Urinary bladder (tissue), 4 donors: ENCODE measurements at places on chromosomes 1 and 21. TPM values are rescaled to one million over a fixed set of nuclear protein-coding genes. Genes with fewer than 3 reads are reported as not detected.

Gene BGLAP
- total RNA-seq, result 0.42 TPM

Gene CELA3B
- not detected for total RNA-seq

DNA sequence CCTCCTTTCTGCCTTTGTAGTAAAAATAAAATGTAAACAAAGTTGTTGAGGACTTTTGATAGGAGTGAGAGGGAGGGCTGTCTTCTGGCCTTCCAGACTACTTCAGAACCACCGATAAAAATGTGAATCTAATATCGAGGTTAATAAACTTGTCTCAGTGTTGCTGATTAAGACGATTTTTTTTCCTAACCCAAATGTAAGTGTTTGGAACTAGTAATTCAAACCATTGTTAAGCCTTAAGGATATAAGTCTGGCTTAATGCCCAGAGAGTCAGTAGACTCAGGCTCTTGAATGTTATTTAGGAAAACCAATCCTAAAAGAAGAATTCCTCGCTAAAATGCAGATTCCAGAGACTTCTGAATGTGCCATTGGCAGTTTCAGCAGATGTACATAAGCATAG, 356.9 kb downstream of the SIPA1L2 start:
- DNase-seq, result no peak

DNA sequence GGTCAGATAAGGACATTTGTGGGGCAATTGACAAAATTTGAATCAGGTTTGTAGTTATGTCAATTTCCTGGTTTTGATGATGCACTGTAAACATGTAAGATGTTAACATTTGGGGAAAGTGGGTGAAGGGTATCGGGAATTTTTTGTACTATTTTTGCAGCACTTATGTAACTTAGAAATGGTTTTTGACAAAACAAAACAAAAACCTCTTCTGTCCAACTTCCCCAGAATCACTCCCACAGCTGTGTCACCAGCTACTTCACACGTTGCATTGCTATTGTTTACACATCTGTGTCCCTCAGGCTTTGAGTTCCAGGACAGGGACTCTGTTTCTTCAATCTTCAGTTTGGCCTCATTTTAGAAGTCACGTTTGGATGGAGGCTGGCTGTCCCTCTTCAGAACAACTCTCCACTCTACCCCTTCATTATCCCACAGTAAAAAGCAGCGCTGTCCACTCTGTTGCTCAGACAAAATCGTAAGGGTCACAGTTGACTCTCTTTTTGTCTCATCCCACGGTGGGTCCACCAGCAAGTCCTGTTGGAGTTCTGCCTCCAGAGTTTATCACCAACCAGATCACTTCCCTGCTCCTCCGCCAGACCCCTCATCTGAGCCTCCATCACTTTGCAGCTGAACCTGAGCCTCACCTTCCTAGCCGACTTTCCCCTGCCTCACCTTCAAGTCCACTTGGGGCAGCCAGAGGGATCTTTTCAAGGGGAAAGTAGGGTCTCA, 63.2 kb downstream of the NENF start:
- DNase-seq, result no peak

- no peak for DNase-seq
Measured at GRCh38 chr21:30227128-30227527, 11.2 kb upstream of the CLDN8 start.

- DNase-seq, result no peak
Measured at GRCh38 chr1:149993181-149993580, 17.3 kb downstream of the OTUD7B start.

DNA sequence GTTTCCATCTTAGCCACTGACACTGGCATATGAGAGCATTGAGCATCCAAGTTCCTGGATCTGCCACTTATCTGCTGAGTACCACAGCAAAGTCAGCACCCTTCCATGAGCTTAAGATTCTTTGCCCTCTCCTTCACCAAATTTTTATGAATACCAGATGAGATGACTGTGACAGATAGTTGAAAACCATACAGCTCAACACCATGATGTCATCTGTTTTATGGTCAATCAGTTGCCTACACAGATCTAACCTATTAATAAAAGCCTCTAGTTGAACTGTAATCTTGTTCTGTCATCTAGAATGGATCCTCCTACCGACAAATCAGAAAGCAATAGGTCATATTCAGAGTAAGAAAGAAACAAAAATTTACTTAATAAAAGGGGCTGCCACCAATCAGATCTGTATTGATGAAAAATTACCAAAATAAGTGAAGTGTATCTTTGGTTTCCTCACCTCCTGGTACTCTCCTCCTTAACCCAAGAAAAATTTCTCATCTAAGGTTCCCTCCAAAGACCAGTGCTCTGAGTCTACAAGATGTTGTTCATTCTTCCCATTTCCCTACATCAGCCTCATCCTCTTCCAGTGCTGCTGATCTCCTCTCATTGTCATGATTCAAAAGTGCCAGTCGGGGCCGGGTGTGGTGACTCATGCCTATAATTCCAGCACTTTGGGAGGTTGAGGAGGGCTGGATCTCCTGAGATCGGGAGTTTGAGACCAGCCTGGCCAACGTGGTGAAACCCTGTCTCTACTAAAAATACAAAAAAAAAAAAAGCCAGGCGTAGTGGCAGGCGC, 138.8 kb upstream of the CTTNBP2NL start:
- DNase-seq, result no peak

GRCh38 chr1:10941891-10942541, 70.4 kb upstream of the TARDBP start:
- DNase-seq, result no peak

Gene NEGR1
- 92.3 TPM for total RNA-seq

DNA sequence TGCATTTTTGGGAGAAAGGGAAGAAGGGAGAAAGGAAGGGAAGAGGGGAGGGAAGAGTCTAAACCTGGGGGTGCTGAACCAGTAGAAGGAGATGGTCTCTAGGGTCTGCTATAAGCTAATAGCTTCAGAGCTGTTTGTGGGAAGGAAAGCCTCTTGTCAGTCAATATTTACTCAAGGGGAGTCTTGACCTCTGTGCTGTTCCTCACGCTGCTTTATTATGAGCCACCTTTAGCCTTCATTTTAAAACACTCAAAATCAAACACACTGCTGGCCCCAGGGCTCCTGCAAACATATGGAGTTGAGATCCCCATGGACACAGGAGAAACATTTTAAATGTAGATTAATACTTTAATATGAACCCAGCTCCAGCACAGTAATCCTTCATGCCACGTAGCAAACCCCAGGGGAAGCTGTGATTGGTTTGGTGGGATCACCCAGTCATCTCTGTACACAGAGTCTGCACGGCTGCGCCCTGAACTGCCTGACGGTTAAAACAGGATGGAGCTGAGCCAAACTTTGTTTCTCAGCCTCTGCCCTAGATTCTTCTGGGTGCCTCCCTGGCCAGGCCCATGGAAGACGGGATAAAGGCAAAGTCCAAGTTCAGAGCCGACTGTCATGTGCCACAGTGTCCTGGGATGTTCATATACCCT, 40.2 kb upstream of the VWA5B1 start:
- no peak for DNase-seq
